SHP77 treated with DMSO at 0.1 percent for 48 hours (cell line): ENCODE measurements at places on chromosomes 4 and X.

DNA sequence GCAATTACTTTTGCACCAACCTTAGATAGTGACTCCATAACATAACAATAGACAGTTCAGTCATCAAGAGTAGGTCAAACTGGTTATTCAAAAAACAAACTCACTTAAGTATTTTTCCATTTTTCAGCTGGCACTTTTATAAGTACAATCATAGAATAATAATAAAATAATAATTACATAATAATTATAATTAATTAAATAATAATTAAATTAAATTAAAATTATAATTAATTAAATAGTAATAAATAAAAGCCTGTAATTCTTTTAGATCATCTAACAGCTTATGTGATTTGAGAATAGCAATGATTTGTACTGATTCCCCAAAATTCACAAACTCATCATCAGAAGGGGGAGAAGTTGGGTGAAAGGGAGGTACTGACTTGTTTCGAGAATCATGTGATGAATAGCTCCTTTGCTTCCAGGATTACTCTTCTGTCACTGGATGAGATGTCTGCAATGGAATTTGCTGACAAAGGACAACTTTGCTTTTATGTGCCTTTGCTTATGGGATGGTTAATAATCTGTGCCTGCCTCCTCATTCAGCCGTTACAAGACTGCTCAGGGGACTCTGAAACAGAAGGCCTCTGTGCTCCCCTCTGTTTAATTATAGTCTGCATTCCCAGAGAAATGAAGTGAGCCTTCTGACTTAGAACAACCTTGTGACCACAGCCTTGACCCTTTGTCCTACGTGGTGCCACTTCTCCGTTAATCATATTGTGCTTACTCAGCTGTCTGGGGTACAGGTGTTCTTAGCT is 104.8 kb upstream of the ENPEP start:
- no peak for DNase-seq

- no peak for DNase-seq
These were observed 37.3 kb downstream of the GBA3 start for GRCh38 chr4:22730021-22730420.

- no peak for DNase-seq
These were observed 554.5 kb downstream of the STIM2 start for GRCh38 chr4:27414887-27415731.

GRCh38 chr4:1331591-1332353 is 15.2 kb upstream of the UVSSA start:
- no peak for DNase-seq

GRCh38 chr4:7333801-7334421 is 100.8 kb downstream of the PSAPL1 start:
- DNase-seq = no peak

GRCh38 chrX:154654925-154655324 is 1.5 kb upstream of the CTAG2 start:
- DNase-seq = no peak

DNA sequence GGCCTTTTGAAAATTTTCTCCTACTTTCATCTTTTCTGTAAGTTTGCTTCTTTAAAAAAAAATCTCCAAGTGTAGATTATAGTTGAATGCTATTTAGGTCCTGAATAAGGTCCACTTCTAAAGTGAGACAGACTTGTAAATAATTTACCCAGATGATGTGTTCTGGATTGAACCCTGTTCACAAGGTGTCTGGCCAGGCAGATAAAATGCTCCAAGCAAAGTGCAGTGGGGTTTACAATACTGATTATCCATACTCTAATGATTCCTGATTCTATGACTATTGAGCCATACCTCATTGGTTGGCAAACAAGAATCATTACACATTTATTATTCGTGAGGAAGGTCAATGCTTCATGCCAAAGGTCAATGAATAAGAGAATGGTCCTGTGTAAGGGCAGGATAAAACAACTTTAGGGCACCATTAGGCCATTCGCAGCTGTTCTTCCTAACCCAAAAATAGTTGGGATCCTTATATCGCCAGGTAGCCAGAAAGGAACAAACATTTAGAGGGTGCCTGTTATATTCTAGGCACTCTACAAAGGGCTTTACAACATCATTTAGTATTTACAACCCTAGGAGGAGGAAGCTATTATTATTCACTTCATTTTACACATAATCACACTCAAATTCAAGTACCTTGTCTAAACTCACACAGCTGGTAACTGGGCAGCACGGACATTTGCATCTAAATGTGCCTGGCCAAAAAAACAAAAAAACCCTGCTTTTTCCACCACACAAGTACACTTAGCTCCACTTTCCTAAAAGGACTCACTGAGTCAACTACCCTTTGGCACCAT is 18.6 kb upstream of the SAT1 start:
- no peak for DNase-seq

- DNase-seq = no peak
These were observed 12.9 kb downstream of the GPRIN3 start for GRCh38 chr4:89294573-89295269.

DNA sequence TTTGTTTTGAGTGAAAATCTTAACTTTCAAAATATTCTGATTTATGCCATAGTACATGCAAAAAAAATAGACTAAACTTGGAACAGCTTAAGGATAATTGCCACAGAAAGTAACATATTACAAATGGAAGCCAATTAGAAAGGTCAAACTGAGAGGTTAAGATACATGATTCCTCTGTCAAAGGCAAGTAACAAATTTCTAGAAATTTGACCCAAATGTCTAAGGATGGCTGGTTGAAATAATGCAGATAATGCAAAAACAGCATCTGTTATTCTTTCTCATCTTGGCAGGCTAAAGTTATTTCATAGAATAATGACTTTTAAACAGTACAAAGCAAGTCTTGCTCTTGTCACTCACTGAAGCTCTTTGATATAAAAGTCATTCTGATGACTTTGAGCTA is 10.5 kb downstream of the FGF5 start:
- no peak for DNase-seq
